ENCODE measurements at places on chromosomes 5 and 9. TPM values are rescaled to one million over a fixed set of nuclear protein-coding genes. Genes with fewer than 3 reads are reported as not detected.
A peak's percentile ranks its signal among the peaks of the same experiment; 100 is the strongest.

- DNase-seq, result no peak
Measured at GRCh38 chr5:2179861-2180260, 297.1 kb upstream of the IRX4 start.

- no peak for DNase-seq
Measured at GRCh38 chr5:17329571-17329970, 112.1 kb downstream of the BASP1 start.

GRCh38 chr5:130550562-130550928 lies 614.5 kb downstream of the HINT1 start:
- no peak for DNase-seq

DNA sequence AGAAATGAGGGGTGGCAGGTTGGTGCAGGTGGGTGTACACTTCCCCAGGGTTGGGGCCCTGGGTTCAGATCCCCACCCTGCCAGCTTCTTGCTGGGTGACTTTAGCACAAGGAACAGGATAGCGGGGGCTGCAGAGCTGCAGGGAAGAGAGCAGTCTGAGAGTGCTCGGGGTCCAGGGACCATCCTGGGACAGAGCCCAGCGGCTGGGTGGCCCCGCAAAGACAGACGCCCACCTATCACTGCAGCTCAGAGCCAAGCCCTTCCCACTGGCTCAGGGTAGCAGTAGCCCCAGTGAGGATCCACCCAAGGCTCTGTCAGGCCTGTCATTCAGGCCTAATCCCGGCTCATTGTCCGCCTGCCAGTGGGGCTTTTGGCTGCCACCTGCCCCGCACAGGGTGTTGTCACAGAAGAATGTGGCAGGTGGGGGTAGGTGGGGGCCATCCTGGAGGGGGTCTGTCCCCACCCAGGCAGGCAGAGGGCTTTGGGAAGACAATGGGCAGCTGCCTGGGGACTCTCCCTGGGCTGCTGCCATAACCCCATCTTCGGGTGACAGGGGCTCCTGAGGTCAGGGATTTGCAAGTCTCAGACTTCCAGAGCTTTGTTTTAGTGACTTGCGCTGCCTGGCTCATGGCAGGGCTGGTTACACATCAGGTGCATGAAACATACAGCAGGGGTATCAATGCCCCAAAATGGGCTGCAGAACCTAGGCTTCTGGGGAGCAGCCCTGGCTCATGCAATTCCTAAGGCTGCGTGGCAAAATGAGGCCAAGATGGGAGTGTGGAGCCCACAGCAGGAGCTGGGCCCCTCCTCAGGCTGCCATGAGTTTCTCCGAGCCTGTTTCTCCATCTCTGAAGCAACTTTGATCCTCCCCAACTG lies 52.1 kb downstream of the BARX1 start:
- no peak for DNase-seq

DNA sequence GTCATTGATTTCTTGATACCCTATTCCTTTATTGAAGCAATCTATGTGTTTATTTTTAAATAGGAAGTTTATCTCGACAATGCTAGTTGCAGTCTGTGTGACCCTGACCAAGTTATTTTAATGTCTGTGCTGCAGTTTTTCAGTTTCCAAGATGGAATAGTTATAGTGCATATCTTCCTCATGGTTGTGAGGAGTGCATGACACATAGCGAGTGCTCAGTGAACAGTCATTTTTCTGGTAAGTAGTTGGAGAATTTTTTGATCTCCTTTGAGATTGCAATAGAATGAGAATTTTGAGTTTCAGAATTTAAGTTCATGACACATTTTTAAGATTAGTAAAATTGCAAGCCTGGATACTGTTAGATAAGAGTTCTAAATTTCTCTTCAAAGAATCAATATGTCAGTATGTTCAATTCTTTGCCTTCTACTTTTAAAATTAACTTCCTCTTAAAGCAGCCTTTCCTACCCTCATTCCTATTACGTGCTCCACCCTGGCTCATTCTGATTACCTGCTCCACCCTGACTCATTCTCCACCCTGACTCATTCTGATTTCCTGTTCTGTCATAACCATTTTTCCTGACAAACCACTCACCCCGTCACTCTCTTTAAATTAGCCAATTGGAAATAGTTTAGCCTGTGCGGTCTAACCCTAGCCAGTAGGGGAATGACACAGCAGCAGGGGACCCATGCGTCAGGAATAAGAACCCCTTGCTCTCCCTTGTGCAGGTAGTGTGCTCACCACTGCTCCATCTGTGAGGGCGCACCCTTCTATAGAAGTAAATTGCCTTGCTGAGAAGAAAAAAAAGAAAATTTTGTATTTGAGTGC lies 30.7 kb downstream of the SPIN1 start:
- no peak for DNase-seq

GRCh38 chr9:88378317-88378716 lies 9.9 kb upstream of the SPIN1 start:
- DNase-seq, result no peak

DNA sequence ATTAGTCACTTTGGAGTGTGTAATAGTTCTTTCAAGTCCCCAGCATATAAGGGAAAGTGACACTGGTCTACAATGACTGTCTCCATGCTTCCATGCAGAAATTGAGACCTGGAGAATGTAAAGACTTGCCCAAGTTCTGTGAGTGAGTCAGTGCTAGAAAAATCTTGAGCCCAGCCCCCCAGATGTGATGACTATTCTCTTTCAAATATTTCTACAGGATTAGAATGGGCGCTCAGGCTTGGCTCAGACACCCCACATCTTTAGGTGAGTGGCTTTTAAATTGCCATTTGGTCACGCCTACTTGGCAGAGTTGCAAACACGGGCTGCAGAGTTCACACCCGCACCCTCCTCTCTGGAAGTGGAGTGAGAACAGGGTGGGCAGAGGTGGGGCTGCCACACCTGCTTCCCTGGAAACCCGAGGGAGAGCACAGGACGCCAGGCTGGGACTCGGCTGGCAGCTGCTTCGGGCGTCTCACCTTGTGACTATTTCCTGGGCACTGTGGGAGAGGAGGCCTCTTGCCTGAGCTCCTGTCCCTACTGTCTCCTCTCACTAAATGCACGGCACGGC lies 37.6 kb downstream of the ROPN1L start:
- no peak for DNase-seq

DNA sequence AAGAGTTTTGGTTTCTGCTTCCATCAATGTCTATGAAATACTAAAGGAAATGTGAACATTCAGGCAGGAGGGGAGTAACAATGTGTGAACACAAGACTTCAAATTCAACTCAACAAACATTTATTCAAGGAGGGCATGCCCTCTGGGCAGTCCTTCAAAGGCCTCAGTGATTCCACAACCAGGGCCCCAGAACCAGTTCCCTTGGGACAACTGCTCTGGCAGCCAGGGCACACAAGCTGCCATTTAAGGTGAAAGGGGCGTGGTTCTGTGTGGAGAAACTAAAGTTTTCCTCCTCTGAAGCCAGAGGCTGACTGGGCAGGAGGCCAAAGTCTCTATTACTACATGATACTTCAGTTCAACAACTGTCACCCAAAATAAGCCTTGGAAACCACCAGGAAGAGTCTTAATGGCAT lies 3.2 kb downstream of the RBM18 start:
- DNase-seq, result peak; percentile 47

GRCh38 chr5:116998024-116998423 lies 423.4 kb upstream of the SEMA6A start:
- DNase-seq, result no peak

GRCh38 chr5:116848954-116849581 lies 274.4 kb upstream of the SEMA6A start:
- DNase-seq, result no peak

Gene ALDOB
- not detected for total RNA-seq

Gene ETF1
- total RNA-seq, result 58.8 TPM

Gene NUTM2F
- not detected for total RNA-seq

Measured in tibial nerve (tissue), 4 donors.